Cortex of kidney (tissue), 1 donor: ENCODE measurements at places on chromosomes 12 and 14.

- DNase-seq: no peak
These were observed 99.8 kb downstream of the PTGER2 start for GRCh38 chr14:52413729-52414408.

DNA sequence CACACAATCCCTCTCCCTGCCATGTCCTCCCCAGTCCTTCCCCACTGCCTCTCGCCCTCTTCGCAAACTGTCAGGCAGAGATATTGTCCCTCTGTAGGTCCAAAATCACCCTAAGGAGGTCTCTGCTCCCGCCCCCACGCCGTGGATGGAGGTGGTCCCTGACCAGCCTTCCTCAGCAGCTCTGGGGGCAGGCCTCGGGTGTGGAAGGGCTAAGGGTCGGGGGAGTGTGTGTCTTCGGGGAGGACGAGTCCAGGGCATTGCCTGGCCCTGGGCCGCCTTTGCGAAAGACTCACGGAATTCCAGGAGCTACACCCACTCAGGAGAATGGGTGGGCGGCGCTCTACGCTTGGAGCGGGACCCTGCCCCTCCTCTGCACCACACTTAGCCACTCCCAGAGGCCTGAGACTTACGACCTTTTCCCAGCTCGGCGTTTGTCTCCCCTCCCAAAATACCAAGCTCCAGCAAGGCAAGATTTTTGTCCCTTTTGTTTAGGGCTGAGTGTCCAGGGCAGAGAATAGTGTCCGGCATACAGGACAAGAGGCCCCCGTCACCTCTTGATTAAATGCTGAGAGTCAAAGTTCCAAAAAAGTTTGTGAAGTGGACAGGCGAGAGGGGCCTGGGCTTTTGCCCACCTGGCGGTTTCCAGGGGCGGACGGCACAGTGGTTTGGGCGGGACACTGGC, 881 bp downstream of the PYGL start:
- no peak for DNase-seq

GRCh38 chr12:5506821-5507231, 74.9 kb downstream of the NTF3 start:
- DNase-seq: no peak

- DNase-seq: no peak
These were observed 100.6 kb downstream of the ETV6 start for GRCh38 chr12:11749943-11750690.

DNA sequence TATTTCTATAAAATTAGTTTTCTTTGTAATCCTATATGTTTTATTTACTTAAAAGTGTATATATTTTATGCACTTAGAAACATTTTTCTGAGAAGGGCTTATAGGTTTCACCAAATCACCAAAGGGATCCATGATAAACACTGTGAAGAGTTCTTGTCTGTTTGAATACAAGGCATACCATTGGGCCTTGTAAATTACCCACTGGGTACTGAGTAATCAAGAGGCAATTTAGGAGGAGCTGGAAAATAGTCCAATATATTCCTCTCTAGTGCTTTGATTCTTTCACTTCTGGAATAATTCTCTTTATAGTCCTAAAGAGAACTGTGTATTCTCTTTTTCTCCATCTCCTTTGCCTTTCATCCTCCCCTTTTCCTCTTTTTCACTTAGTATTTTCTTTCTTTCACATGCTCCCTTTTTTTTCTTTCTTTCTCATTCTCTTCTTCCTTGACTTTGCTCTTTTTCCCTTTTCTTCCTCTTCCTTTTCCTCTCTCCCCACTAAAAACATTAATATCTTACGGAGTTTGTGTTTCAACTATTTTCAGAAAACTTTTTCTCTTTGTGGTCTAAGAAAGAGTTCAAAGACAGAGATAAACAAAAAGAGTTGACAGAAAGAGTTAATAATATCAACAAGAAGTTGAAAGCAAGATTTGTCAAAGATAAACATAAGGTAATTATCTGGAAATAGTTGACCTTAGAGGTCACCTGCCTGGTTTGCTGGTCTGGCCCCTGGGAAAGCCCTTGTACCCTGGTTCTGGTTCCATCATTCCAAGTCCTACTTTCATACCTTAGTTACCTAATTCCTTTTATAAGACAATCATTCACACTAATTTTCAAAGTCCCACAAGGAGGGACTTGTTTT, 435.3 kb downstream of the RAD51B start:
- DNase-seq: no peak

- DNase-seq: no peak
These were observed at the start of gene PAWR for GRCh38 chr12:79690638-79691510. Gene PAWR (minus strand): TSS chr12:79690964. CDS start chr12:79690244, 720 bp downstream.

GRCh38 chr12:98674841-98675240, 29.8 kb downstream of the APAF1 start:
- no peak for DNase-seq

DNA sequence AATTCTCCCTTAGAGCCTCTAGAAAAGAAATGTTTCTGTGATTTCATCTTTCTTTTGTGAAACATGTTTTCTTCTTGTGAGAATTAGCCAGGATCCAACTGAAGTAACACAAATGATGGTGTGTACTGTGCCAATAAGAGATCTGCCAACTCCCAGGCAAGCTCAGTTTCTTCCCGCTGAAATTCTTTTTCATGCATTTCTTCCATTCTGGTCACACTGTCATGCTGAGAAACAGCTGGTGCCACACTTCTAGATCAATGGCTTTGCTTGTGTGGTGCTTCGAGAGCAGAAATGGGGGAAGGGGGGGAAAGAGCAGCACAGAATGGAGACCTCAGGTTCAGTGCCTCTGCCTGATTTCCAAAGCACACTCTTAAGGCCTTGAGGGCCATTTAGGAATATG, 41.4 kb upstream of the FGF6 start:
- DNase-seq: no peak

DNA sequence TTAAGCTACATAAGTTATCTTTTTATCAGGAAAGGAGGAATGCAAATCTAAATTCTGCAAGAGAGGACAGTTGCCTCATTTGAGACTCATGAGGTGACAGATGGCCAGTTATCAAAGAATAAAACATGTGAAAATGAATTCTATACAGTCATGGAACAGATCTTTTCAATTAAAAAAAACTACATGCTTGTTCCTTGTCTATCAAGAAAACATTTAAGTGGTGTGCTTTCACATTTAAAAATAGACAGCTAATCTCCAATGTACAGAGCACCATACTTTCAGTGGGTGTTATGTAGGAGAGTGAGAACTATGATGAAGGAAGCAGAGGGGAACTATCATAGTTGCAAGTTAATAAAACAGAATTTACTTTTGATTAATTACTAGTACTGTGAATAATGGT, 76.7 kb upstream of the TTC7B start:
- DNase-seq: no peak

DNA sequence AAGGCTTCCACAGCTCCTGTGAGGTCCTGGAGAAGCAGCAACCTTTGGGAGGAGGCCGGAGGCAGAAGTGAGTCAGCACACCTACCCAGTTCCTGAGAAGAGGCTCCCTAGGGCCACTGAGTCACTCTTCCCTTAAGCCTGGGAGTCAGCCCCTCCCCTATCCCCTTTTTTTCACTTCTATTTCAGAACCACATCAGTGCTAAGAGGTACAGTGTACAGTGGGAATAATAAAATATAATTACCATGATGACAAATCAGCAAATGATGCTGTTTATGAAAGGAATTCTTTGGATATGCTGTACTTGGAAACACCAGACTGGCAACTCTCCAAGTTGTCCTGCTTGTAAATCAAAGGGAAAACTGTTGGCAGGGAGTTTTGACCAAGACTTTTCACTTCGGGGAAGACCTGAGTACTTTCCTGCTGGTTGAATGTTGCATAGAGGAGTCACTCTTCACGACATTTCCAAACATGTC, 7.8 kb upstream of the TBPL2 start:
- DNase-seq: no peak

- DNase-seq: no peak
These were observed 455.8 kb downstream of the PCNX1 start for GRCh38 chr14:71362920-71363584.

- no peak for DNase-seq
These were observed 2.9 kb downstream of the MYL6 start for GRCh38 chr12:56160894-56161689.

GRCh38 chr14:78278464-78279250, 108.5 kb downstream of the NRXN3 start:
- DNase-seq: no peak

DNA sequence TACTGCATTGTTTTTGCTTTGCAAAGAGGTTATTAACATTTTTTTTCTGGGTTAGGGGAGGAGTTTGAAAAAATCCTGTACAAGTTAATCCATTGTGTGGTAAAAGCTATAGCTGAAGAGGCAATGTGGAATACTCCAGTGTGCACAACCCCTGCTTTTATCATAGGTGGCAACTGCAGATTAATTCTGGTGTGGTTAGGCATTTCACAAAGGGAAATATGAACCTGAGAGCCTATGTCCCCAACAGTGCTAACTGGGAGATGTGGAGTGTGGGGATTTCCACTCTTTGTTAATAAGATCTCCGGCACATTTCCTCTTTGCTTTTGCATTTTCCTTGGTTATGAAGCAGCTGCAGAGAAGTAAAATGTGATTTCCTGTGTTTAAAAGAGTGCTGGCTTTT, 33.6 kb downstream of the PRORP start:
- no peak for DNase-seq

DNA sequence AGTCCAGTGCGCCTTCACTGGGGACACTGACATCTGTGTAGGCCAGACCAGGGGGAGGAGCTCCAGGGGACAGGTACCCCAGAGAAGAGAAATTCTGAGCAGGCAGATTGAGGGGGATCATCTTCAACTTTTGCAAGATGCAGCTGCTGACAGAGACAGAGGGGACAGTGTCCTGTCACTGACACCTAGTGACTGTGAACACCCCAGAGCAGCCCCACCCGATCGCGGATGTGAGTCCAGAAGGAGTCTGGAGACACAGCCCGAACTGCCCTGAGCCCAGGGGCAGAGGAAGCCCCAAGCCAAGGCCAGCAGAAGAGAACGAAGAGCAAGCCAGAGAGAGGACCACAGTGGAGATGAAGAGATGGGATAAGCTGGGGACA, 21.7 kb upstream of the LRTM2 start:
- DNase-seq: no peak

- DNase-seq: no peak
These were observed 98.5 kb downstream of the PHLDA1 start for GRCh38 chr12:75933101-75933500.

GRCh38 chr12:127485528-127485927, 781.4 kb upstream of the TMEM132C start:
- no peak for DNase-seq

DNA sequence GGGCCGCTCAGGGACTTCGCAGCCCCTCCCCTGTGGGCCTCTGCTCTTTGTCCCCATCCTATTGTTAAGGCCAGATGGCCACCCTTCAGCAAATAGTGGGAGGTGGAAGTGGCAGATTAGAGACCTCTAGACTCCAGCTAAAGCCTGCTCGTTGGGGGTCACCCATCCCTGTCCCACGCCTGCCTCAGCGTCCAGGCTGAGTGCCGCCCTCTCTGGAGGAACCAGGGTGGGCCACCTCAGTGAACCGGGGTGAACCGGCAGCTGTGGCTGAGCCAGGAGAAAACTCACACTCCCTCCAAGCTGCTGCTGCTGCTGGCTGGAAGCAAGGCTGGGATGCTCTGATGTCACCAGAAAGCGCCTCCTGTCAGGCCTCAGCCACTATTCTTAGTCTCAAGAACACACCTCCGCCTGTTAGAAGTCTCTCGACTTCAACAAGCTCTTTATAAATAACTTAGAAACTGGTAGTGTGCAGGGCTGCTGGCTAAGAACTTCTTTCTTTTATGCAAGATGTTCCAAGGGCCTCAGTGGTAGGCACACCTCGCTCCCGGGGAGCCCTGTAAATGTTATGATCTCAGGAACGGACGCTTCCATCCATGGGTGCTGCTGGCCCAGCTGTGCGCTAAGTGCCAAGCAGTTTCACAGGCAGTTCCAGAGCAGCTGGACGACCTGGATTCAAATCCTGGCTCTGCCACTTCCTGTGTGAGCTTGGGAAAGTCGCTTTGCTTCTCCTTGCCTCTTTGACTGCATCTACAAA, 19.8 kb upstream of the TESC start:
- DNase-seq: no peak

DNA sequence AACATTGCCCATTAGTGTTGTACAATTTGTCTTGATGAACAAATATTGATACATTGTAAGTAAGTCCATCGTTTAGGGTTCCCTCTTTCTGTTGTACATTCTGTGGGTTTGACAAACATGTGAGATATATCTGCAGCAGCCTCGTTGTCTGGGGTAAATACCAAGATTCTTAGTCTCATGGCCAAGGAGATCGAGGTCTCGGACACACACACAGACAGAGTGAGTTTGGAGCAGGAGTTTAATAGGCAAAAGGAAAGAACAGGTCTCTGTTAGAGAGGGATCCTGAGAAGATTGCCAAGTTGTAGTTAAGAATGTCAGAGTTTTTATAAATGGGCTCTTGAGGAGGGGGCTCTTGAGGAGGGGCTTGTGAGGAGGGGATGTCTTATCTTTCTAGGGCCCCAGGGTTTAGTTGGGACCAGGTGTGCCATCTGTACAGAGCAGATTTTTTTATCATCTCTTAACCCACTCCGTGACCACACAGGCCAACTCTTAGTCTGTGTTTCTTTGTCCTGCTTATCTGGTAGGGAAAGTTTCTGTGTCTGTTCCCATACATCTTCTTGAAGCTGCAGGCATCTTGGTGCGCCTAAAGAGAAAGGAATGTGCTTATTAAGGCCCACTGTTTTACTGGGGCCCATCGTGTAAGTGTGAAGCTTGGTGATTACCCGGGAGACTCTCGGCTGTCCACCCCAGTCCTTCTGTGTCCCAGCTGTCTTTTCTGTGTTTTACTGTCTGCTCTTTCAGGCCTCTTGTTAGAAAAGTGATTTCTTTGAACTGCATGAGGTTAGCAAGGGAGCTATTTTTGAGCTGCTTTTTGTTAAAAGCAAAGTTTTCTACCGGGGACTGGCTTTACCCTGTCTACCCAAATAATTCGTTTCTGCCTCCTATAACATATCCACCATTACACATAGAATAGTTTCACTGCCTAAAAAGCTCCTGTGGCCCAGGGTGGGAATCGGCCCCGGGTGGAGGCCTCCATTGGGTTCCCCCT, 22.4 kb upstream of the CLEC2D start:
- no peak for DNase-seq

- DNase-seq: no peak
These were observed 78.9 kb upstream of the SLC38A2 start for GRCh38 chr12:46451276-46452021.

DNA sequence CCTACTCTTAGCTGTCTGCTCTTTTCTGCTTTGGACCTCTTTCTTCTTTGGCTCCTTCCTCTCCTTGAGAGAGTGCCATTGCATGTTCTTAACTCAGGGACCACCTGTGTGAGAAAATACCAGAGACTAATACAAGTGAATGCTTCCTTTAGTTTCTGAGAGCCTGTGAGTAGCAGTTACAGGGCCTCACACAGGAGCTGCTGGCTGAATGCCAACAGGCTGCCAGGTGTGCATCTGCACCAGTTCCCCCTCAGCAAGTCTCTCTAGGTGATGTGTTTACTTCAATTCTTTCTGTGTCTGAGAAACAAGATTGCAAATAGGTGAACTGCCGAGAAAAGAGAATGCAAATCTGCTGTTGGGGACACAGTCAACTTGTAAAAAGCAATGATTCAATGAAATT, 108.2 kb downstream of the STXBP6 start:
- DNase-seq: no peak

- DNase-seq: no peak
These were observed 2.4 kb upstream of the ERC1 start for GRCh38 chr12:988646-989045.

GRCh38 chr14:51990488-51990887, 1.1 kb downstream of the RTRAF start:
- no peak for DNase-seq
